ENCODE measurements at places on chromosomes 5 and 9. TPM values are rescaled to one million over a fixed set of nuclear protein-coding genes. Genes with fewer than 3 reads are reported as not detected.

- H3K36me3 ChIP-seq, result no peaks in the 10 kb centered on the region
- no peak overlapping the region for H3K27ac ChIP-seq
- H3K4me1 ChIP-seq, result peaks cover 5% of the 10 kb centered on the region
- H3K4me3 ChIP-seq, result no peak overlapping the region
- H3K27me3 ChIP-seq, result no peaks in the 10 kb centered on the region
- no peak for DNase-seq
Observed at GRCh38 chr5:143436871-143437270, 33.4 kb upstream of the NR3C1 start.

The SVEP1 gene
- 48.3 TPM for total RNA-seq

- peaks cover 4% of the 10 kb centered on the region for H3K4me1 ChIP-seq
- no peaks in the 10 kb centered on the region for H3K36me3 ChIP-seq
- DNase-seq, result no peak
- no peak overlapping the region for H3K4me3 ChIP-seq
- no peak overlapping the region for H3K27ac ChIP-seq
- H3K27me3 ChIP-seq, result no peaks in the 10 kb centered on the region
Observed at GRCh38 chr5:72497823-72498222, 9.4 kb downstream of the ZNF366 start.

DNA sequence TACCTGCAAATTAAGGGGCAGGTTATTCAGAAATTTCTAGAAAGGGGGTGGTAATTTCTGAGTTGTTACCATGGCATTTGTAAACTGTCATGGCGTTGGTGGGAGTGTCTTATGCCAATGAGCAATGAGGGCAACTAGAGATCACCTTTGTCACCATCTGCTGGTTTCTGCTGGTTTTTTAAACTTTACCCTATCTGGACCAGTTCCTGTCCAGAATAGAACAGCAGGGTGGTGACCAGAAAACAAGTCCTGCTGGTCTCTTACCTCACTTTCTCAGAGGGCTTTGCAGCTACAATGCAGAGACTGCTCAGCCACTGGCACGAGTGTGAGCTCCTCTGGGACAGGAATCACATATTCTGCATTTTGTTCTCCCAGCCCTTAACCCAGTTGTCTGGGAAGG lies 51.4 kb downstream of the FAM114A2 start:
- peaks cover 2% of the 10 kb centered on the region for H3K36me3 ChIP-seq
- no peak overlapping the region for H3K27ac ChIP-seq
- no peak for DNase-seq
- H3K4me3 ChIP-seq, result no peak overlapping the region

GRCh38 chr9:107141967-107142366 lies 141.1 kb upstream of the RAD23B start:
- H3K36me3 ChIP-seq, result no peaks in the 10 kb centered on the region
- no peak for DNase-seq

DNA sequence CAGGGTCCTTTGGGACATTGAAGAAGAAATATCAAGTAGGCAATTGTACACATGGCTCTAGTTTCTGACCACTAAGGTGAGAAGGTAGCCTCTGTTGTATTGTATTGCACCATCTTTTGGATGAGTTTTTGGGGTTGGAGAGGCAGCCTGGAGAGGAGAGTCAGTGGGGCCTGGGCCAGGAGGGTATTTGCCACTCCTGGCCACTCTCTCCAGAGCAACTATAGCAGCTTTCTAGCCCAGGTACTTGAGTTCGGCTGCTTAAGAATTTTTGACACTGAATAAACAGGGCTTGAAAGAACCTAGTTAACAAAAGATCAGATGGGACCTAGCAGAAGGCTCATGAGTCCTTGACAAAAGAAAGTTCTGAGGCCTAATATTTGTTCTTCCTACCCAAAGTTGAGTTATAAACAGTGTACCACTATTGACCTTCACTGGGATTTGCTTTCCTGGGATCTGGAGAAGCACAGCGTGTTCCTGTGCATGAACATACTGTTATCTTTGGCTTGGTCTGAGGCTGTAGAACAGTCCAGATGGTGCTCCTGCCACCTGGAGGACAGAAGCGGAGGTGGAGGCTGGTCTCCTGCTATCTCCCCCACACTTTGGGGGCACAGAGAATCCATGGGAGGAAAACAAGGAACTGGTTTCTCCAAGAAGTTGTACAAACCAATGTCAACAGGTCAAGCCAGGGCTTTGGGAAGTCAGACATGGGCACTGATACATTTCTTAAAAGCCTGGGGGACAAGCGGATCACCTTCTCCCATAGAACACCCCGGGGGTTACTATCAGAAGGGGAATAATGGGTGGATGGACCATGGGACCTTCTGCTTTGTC lies 110.4 kb upstream of the LIFR start:
- DNase-seq, result peak; percentile 66
- no peaks in the 10 kb centered on the region for H3K36me3 ChIP-seq
- peaks cover 41% of the 10 kb centered on the region for H3K4me1 ChIP-seq
- H3K4me3 ChIP-seq, result no peak overlapping the region
- H3K27me3 ChIP-seq, result no peaks in the 10 kb centered on the region

DNA sequence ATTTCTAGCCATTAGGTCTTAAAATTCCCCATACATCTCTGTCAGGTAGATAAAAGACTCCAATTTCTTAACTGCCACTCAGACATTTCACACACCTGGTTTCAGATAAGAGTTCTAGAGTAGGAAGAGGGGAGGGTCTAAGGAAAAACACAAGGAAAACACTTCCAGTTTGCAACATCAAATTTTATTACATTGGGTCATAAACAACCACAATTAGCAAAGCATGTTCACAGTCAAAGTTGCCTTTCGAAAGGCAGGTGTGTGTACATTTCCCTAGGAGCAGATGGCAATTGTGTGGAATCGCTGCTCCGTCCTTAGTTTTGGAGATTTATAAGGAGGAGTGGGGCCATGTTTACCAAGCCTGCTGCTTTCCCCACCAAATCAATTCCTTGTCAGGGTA lies 120.8 kb downstream of the DMRT2 start:
- peaks cover 7% of the 10 kb centered on the region for H3K4me1 ChIP-seq
- DNase-seq, result no peak
- H3K27me3 ChIP-seq, result no peaks in the 10 kb centered on the region

DNA sequence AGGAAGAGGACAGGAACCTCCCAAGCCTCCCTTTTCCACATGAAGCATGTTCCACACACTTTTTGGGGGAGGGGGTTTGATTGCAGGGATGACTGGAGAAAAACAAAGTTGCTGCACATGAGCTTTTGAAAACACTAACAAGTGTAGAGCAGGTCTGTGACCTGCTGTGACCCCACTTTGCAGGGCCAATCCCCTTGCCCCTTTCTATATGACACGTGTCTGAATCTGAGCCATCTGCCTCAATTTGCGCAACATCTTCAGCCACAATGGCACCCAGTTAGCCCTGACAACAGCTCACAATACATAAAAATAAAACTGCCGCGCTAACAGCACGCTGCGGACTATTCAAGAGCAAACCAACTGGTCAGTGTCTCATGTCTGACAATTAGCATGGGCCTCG lies 227.8 kb upstream of the TBCA start:
- H3K27me3 ChIP-seq, result no peaks in the 10 kb centered on the region
- no peak overlapping the region for H3K4me3 ChIP-seq
- peaks cover 2% of the 10 kb centered on the region for H3K36me3 ChIP-seq
- DNase-seq, result no peak
- H3K4me1 ChIP-seq, result no peaks in the 10 kb centered on the region
- no peak overlapping the region for H3K27ac ChIP-seq

DNA sequence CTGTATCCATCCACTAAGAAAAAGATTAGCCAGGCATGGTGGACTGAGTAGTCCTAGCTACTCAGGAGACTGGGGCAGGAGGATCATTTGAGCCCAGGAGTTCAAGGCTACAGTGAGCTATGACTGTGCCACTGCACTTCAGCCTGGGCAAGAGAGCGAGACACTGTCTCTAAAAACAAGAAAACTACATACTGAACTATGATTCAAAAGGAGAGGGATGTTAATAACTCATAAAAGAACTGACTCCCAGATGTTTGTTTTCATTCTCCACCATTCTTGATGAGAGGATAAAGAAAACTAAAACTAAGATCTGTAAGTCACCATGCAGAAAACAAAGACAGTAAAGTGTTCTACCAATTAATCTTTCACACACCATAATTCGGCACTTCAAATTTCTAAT lies 53.5 kb downstream of the AUH start:
- DNase-seq, result no peak
- H3K27ac ChIP-seq, result no peak overlapping the region
- no peaks in the 10 kb centered on the region for H3K36me3 ChIP-seq
- H3K27me3 ChIP-seq, result no peaks in the 10 kb centered on the region

GRCh38 chr9:93086447-93087224 lies 9.4 kb upstream of the CARD19 start:
- H3K4me1 ChIP-seq, result peaks cover 10% of the 10 kb centered on the region
- H3K27me3 ChIP-seq, result no peaks in the 10 kb centered on the region
- H3K27ac ChIP-seq, result no peak overlapping the region
- H3K4me3 ChIP-seq, result no peak overlapping the region

- peaks cover 14% of the 10 kb centered on the region for H3K4me1 ChIP-seq
- no peak for DNase-seq
- peaks cover 10% of the 10 kb centered on the region for H3K27me3 ChIP-seq
Observed at GRCh38 chr5:73218552-73219171, 45.7 kb downstream of the TMEM174 start.

DNA sequence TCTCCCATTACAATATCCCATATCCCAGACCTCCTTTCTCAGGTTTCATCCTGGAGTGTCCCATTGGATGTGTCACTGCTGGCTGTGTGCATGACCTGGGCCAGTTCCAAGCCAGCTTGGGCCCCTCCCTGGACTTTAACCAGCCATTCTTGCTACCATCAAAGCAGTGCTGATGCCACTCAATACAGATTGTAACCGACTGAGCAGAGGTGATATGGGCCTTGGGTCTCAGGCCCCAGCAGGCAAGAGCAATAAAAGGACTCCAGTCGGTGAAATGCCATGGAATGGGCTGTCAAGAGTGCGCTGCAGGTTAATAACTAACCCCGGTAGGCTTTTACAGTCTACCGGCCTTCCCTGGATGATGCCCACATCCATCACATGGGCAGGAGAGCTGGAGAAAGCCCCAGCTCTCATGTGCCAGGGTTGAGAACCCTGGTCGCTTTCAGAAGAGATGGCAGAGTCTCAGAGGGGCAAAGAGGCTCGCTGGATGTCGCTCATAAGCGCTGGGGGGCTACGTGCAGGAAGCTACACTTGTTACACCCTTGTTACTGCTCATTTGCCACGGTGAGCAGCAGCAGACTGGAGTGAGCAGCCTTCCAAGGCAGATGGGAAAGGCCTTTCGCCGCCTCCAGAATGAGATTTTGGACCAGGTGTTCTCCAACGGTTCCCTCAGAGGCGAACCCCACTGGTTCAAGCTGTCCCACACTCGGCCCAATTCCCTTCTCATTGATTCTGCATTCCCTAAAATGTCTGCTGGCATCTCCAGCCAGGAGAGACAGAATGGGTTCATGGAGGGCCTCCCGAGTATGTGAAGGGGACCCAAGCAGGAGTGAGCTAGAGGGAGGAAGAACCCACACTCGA lies 13.2 kb downstream of the EPB41L4B start:
- H3K36me3 ChIP-seq, result no peaks in the 10 kb centered on the region
- peaks cover 46% of the 10 kb centered on the region for H3K4me1 ChIP-seq
- no peak overlapping the region for H3K27ac ChIP-seq
- no peak overlapping the region for H3K4me3 ChIP-seq

DNA sequence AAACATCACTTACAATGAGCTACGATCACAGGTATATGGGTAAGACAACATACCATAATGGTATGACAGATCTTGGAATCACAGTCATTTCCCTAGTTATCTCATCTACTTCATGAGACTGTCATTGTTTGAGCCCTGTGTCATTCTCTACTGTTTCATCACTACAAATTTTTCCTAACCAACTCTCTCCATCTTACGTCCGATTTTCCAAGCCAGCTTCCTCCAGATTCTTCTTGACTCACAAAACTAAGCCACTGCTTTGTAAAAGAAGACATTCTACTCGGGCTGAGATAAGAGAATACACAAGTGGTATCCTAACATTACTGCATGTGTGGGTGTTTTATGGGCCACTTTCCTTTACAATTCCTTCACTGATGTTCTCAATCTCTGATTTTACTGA lies 49.6 kb downstream of the SERINC5 start:
- no peaks in the 10 kb centered on the region for H3K36me3 ChIP-seq
- H3K27ac ChIP-seq, result no peak overlapping the region
- H3K27me3 ChIP-seq, result no peaks in the 10 kb centered on the region
- H3K4me1 ChIP-seq, result no peaks in the 10 kb centered on the region

The GARIN3 gene
- total RNA-seq, result not detected

The SLC28A3 gene
- 0.22 TPM for total RNA-seq

DNA sequence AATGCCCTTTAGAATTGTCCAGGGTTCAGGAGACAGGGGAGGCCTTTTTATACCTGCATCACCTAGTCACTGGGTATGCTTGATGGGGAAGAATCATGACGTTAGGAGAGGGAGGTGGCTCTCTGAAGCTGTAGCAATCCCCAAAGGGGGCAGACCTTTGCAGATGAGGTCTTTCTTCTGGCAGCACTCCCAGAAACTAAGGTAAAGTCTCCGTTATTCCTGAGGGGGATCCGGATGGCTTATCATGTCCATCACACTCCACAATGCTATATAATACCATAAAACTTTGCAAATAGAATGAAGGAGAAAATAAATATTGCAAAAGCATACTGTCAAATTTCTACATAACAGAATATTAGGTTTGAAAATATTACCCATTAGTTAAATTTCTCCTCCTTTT lies 21.5 kb upstream of the CAST start:
- H3K4me1 ChIP-seq, result no peaks in the 10 kb centered on the region
- no peak overlapping the region for H3K4me3 ChIP-seq
- H3K27me3 ChIP-seq, result no peaks in the 10 kb centered on the region
- H3K36me3 ChIP-seq, result no peaks in the 10 kb centered on the region
- DNase-seq, result no peak

- H3K4me1 ChIP-seq, result no peaks in the 10 kb centered on the region
- H3K27ac ChIP-seq, result no peak overlapping the region
- no peak for DNase-seq
- H3K36me3 ChIP-seq, result no peaks in the 10 kb centered on the region
Observed at GRCh38 chr5:58156361-58156760, 303.5 kb downstream of the PLK2 start.

DNA sequence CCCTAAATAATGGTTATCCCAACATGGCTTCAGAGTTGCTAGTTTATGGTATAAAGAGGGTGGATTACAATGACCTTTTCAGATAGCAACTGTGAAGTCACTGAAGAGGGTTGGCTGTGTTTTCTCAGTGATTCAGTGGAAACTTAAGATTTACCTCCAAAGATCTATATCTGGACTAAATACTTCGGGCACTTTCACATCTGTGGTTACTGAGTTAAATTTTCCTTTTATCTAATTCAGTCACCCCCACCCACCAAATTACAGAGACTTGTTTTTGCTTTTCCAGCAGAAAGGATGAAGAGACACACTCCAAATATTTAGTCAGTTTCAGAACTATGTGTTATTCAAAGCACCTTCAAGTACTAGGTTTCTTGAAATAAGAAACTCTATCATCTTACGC lies 573.2 kb downstream of the CCDC171 start:
- H3K27ac ChIP-seq, result no peak overlapping the region
- H3K4me3 ChIP-seq, result no peak overlapping the region
- no peaks in the 10 kb centered on the region for H3K36me3 ChIP-seq
- no peak for DNase-seq
- no peaks in the 10 kb centered on the region for H3K27me3 ChIP-seq
- H3K4me1 ChIP-seq, result peaks cover 5% of the 10 kb centered on the region

- H3K36me3 ChIP-seq, result no peaks in the 10 kb centered on the region
- H3K27me3 ChIP-seq, result no peaks in the 10 kb centered on the region
- peaks cover 9% of the 10 kb centered on the region for H3K4me1 ChIP-seq
Observed at GRCh38 chr5:91182763-91183162, 200.4 kb downstream of the ARRDC3 start.

The PRELID2 gene
- 18.2 TPM for total RNA-seq

GRCh38 chr5:67092535-67092934 lies 104.1 kb downstream of the CD180 start:
- no peaks in the 10 kb centered on the region for H3K27me3 ChIP-seq
- H3K4me3 ChIP-seq, result no peak overlapping the region
- H3K36me3 ChIP-seq, result no peaks in the 10 kb centered on the region
- peak; percentile 51 for DNase-seq
